ENCODE measurements at places on chromosomes 5 and 9. TPM values are rescaled to one million over a fixed set of nuclear protein-coding genes. Genes with fewer than 3 reads are reported as not detected.
A peak's percentile ranks its signal among the peaks of the same experiment; 100 is the strongest.

DNA sequence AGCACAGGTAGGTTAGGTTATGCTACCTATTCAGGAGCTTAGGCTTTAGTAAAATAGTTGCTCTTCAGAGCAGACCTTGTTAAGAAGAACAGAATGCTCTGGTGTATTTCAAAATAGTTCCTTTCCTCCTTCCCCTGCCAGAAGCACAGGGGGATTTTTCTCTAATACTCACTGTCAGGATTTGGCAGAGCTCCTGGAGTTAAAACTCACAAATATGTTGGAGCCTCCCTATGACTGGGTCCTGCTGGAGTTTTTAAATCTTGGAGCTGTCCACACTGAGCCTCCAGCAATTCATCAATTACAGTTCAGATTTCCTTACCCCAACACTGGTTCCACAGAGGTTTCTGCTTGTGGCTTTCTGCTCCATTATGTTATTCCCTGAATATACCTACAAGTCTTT is 1233.8 kb upstream of the WWC1 start:
- H3K36me3 ChIP-seq, result no peaks in the 10 kb centered on the region
- no peaks in the 10 kb centered on the region for H3K4me1 ChIP-seq
- H3K27ac ChIP-seq, result no peak overlapping the region
- DNase-seq, result no peak
- H3K27me3 ChIP-seq, result no peaks in the 10 kb centered on the region
- H3K4me3 ChIP-seq, result no peak overlapping the region

DNA sequence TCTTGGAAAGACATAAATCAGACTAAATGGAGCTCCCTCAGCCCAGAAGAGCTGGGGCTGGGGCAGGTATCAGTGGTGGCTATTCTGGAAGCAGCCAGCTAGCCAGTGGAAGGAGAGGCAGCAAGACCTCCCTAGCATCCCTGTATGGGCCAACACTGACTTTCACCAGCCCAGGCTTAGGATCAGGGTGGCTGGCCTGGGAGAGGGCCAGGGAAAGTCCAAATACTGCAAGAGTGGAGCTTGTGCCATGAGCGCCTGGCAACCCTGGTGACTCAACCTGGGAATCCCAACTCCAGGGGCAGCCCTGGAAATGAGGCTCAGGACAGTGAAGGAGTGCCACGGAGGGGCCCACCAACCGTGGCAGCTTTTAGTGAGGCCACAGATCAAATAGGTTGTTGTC is 7.6 kb upstream of the IRF1 start:
- no peak for DNase-seq
- H3K27ac ChIP-seq, result peak overlapping the region; percentile 98
- H3K4me3 ChIP-seq, result peak overlapping the region; percentile 98
- H3K4me1 ChIP-seq, result peaks cover 24% of the 10 kb centered on the region

SPATA31A3 gene
- not detected for total RNA-seq

DNA sequence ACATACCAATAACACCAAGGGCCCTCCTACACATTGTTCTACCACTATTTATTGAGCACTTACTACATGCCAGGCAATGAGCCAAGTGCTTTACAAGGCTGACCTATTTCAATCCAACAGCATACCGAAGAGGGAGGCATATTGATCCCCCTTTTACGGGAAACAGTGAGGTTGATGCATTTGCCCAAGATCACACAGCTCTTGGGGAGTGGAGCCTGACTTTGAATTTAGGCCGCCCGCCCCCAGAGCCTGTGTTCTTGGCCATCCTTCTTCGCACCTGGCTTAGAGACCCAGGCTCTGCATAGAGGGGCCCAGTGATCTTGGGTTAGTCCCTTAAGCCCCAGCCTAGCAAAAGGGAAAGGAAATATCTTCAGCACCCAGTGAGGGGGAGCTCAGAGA is 158.1 kb upstream of the IER5L start:
- no peaks in the 10 kb centered on the region for H3K27me3 ChIP-seq
- peak overlapping the region; percentile 87 for H3K4me3 ChIP-seq
- H3K27ac ChIP-seq, result peak overlapping the region; percentile 63
- DNase-seq, result no peak
- no peaks in the 10 kb centered on the region for H3K36me3 ChIP-seq

DNA sequence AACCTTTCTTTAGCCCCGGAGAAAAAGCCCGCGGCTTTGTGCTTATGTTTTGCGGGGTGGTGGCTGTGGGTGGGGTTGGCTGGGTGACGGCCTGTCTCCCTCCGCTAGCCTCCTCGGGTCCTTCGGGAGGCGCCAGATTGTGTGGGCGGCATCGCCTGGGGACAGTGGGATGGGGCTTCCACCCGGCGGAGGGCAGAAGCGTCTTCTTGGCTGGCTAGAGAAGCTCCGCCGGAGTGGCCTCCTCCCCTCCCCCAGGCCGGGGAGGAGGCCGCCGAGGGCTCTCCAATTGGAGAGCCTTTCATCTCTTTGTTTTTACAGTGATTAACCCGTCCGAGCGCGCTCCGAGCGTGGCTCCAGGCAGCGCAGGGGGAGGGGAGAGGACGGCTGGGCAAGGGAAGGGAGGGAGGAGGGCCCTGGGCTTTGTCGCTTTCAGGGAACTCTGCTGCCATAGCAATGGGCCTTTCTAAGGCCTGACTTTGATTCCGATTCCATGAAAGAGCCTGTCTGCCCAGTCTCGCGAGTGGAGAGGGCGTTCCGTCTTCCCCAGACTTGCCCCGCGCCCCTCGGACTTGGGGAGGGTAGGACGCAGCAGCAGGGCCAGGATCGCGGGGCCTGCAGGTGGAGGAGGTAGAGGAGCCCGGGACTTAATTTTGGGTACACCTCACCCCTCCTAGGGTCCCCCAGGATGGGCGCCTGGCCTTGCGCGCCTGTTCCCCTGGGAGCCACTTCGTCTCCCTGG is 36.7 kb upstream of the TIFAB start:
- H3K36me3 ChIP-seq, result peaks cover 3% of the 10 kb centered on the region
- H3K4me1 ChIP-seq, result peaks cover 7% of the 10 kb centered on the region
- H3K4me3 ChIP-seq, result no peak overlapping the region
- H3K27ac ChIP-seq, result no peak overlapping the region

DNA sequence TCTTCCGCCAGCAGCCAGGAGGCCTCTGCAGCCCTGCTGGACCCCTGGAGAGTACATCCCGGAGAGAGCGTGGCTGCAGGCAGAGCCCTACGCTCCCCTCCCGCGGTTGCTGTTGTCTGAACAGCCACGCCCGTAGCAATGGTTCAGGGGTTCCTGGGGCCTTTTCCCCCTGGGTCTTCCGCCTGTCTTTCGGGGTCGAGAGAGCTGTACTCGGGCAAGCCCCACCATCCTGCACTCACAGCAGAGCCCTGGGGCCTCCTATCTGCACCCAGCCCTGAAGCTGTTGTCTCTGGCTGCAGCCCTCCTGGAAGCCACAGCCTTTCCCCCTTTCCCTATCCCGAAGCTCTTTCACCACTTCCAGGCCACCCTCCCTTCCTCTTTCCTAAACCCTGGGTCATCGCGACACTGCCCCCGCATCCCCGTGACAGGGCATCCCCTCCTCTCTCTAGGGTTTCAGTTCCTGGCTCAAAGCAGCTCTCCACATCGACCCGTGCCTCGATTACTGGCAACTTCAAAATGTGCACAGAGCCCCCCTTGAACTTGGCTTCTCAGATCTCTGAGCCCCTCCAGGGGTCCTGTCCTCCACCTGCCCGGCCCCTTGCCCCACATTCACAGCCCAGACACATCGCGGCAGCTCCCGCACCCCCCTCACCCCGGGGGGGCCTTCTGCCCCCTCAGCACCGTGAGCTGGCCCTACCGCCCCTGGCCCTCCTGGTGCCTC is 43.9 kb upstream of the CEP72 start:
- no peak overlapping the region for H3K27ac ChIP-seq
- DNase-seq, result no peak
- no peak overlapping the region for H3K4me3 ChIP-seq
- H3K4me1 ChIP-seq, result no peaks in the 10 kb centered on the region
- H3K27me3 ChIP-seq, result peaks cover 5% of the 10 kb centered on the region

DNA sequence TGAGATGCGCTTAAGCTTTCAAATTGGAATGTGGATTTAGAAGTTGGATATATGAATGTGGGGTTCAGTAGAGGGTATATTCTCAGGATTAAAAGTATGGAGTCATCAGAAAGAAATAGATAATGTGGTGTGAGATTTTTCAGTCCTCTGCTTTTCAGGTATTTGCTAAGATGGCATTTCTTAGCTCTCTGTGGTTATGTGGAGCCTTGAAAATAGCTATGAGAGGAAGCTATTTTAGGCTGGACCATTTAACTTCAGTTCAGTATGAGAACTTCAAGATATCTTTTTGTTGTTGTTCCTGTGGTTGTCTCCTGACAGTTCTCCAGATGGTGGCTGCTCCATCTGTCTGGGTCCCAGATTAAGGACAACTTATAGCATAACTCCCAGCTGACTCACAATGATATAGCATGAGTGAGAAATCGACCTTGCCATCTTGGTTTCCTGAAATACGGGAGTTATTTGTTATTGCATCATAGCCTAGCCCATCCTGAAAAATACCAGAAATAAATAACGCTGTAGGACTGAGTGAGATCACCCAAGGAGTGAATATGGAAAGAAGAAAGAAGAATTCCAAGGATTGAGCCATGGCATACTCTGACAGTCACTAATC is 461.5 kb downstream of the ANXA1 start:
- no peaks in the 10 kb centered on the region for H3K4me1 ChIP-seq
- no peak overlapping the region for H3K27ac ChIP-seq
- no peaks in the 10 kb centered on the region for H3K27me3 ChIP-seq
- no peaks in the 10 kb centered on the region for H3K36me3 ChIP-seq
- no peak for DNase-seq

SPATA9 gene
- not detected for total RNA-seq

DNA sequence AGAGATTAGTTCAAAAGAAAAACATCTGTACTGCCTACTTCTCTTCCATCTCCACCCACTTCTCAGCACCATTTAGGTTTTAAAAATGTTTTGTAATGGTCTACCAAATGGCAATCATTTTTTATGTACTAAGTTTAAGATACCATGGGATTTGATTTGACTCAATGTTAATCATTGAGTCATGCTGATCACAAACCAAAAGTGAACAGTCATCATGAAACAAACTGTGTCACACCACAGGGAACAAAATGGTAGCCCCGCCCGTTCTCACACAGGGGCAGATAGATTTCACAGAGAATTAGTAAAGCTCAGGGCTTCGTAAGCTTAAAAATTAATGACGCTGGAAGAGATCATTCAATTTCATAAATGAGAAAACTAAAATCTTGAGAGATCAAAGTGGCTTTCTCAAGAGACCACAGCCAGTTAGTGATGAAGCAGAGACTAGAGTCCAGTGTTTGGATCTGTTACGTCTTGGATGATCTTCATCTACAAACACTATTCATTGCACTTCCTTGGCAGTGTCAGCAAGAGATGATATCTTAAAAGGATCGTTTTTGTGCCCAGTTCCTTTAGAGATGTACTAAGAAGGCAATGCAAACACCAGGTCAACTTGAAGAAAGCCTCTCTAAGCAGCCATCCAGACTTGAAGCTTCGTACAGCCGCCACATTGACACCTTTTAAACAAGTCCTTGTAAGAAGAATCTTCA is 33.9 kb upstream of the TRIO start:
- peaks cover 11% of the 10 kb centered on the region for H3K4me1 ChIP-seq
- no peak overlapping the region for H3K4me3 ChIP-seq
- no peak for DNase-seq
- H3K27me3 ChIP-seq, result peaks cover 13% of the 10 kb centered on the region

LRRC19 gene
- not detected for total RNA-seq

DNA sequence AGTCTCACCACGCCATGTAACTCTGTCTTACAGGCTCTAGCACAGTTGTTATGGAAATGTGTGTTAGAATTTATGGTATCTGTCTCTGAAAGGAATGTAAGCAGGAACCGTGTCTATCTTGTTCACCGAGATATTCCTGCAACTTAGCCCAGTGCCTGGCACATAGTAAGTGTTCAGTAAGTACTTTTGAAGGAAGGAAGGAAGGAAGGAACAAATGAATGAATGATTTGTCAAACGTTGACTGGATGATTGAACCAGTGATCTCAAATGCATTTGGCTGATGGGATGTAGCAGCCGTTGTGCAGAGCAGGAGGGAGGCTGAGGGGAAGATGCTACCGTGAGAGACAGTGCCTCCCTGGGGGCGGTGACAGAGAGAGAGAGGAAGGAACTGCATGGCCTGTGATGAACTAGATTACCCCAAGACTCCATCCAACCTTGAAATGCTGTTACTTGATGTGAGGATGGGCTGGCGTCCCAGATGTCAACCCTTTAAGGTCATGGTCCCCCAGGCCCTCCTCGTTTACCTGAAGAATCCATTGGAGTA is 47.5 kb upstream of the PPARGC1B start:
- peaks cover 3% of the 10 kb centered on the region for H3K27me3 ChIP-seq
- H3K36me3 ChIP-seq, result no peaks in the 10 kb centered on the region
- no peak overlapping the region for H3K27ac ChIP-seq
- no peaks in the 10 kb centered on the region for H3K4me1 ChIP-seq
- no peak overlapping the region for H3K4me3 ChIP-seq
